Stimulated activated CD4-positive, alpha-beta T cell treated with anti-CD3 and anti-CD28 coated beads, Interleukin-12 subunit alpha, Interleukin-12 subunit beta, amount 100 ng/mL, for 4 hours (primary cell): ENCODE measurements at places on chromosomes 16 and 17.

- no peak for DNase-seq
Measured at GRCh38 chr17:8927395-8927794, 38.1 kb downstream of the PIK3R5 start.

DNA sequence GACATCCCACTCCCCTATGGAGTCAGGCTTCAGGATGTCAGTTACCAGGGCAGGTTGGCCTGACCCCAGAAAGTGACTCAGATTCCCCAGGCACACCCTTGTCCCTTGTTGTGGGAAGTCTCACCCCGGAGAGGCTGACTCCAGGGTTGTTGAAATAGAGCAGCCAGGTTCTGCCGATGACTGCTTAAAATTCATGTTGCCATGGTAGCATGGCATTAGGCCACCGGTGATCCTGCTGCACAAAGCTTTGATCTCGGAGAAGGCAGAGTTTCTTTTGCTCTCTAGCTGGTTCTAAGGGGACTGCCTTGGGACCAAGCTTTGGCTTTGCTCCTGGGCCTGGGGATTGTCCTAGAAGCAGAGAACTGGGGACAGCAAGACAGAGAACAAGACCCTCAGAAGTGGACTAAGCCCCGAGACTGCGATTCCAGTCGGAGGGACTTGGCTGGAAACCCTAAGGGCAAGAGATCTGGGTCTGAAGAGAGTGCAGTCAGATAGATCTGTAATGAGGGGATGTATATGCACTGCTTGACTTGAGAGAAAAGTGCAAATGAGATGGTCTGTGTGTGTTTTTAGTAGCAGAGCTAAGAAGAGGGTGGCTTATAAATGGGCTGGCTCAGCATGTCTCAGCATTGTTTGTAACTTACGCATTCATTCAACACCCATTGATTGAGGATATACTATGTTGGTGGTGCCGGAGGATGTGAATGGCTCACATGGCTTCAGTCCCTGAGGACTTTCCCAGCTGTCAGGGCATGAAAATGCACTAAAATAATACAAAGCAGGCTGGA, 106.9 kb downstream of the RGS9 start:
- no peak for DNase-seq

- no peak for DNase-seq
Measured at GRCh38 chr16:17067882-17068281, 402.9 kb downstream of the XYLT1 start.

DNA sequence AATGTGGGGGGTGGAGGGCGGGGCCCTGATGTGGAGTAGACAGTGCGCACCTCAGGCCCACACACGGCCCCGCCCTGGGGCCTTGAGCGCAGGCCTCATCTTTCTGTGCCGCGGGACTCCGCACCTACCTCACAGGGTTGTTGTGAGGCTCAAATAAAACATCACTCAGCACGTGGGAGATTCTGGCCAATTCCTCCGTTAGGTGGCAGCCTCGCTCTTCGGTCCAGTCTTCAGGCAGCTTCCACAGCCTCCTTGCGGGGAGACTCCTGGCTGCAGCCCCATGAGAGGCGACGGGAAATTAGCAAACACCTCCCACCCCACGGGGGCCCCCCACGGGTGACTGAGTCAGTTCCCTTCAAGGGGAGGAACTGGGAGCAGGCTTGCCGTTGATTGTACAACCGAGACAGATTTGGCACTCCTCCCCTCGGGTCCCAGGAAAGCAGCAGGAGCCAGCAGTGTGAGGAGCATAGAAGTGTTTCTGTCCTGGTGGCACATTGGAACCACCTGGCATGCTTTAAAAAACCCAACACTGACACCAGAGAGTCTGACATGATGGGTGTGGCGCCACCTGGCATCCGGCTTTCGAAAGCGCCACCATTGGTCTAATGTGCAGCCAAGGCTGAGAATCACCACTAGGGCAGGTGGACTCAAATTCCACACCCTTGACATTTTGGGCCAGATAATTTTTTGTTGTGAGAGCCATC, 7.6 kb downstream of the MRM1 start:
- DNase-seq = no peak

DNA sequence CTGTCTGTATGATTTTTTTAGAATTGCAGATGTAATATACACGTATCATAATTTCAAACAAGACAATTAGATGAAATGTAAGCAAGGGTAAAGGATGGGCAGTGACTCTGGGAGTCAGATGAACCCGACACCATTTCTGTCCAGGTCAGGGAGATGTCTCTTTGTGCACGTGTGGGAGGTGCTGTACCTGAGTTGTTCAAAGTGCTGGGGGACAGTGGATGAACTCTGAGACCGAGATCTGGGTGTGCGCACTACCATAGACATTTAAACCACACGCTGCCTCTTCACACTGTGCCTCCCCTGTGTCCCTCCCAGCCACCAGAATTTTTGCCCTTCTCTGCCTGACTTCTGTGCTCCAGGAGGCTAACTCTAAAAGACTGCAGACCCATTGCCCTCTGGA, 5.9 kb upstream of the RGS9 start:
- DNase-seq = no peak
